ENCODE measurements at places on chromosomes 7 and 10.

GRCh38 chr7:43465581-43466554 is 117.0 kb upstream of the STK17A start:
- no peak for DNase-seq

GRCh38 chr7:66800591-66800990 is 60.1 kb downstream of the RABGEF1 start:
- DNase-seq: no peak

DNA sequence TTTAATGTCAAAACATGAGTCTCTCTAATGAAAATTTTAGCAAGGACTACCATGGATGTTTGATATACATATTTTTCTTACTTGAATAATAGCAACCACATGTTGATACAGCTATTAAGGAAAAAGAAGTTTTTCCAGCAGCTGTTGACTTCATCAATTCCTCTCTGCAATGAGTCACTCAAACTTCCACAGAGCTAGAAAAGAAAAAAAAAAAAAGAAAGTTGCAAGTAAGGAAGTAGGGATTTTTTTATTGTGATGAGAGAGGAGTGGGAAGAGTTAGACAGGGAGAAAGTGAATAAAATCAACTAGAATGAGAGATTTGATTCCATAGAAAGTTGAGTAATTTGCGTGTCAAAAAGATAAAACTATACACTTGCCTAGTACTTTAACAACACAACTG is 46.2 kb downstream of the CAV1 start:
- DNase-seq: no peak

- DNase-seq: no peak
Measured at GRCh38 chr10:113176652-113177155, 226.7 kb downstream of the TCF7L2 start.

DNA sequence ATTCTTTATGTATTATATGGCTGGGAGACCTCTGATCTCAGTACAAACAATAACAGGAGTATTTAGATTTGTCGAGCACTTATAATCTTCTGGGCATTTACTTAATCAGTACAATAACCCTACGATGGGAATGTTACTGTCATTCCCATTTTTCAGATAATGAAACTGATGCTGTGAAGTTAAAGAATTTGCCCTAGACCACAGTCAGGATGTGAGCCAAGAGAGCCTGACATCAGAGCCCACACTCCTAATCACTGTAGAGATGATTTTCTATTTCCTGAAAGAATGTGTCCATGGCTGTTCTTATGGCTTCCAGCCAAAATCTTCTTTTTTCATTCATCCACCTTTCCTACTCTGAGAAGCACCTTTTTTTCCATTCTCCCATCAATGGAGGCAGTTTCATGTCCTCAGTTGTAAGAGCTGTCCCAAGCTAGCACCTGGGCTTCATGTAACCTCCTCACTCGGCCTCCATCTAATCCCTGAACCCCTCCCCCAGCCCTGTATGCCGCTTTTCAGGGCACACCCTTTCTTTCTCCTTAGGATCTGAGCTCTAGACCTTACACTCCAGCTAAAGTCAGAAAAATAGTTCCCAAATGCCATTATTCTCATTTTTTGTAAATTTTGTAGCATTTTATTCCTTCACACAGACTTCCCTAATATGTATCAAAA is 12.2 kb upstream of the CAV1 start:
- no peak for DNase-seq

Measured in tibial artery (tissue), 4 donors.